Left ventricle myocardium superior (tissue), 1 donor: ENCODE measurements at places on chromosomes 11 and 22. TPM values are rescaled to one million over a fixed set of nuclear protein-coding genes. Genes with fewer than 3 reads are reported as not detected.

DNA sequence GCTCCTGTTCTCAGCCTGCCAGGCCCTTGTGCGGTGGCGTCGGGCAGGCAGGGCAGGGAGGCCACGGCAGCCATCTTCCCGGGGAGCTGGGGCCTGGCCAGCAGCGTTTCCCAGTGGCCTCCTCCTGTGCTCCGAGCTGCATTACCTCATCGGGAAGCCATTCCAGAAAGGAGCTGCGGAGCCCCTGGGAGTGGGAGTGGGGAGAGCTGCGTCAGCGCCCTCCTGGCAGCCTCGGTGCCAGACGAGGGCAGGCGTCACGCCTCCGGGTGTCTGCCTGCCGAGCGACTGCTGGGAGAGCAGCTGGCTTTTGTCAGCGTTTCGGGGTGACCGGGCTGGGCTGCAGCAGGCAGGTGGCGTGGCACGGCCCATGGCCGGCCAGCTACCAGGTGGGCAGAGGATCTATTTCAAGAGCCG is 30.9 kb upstream of the WNT7B start:
- peak; percentile 91 for DNase-seq

DNA sequence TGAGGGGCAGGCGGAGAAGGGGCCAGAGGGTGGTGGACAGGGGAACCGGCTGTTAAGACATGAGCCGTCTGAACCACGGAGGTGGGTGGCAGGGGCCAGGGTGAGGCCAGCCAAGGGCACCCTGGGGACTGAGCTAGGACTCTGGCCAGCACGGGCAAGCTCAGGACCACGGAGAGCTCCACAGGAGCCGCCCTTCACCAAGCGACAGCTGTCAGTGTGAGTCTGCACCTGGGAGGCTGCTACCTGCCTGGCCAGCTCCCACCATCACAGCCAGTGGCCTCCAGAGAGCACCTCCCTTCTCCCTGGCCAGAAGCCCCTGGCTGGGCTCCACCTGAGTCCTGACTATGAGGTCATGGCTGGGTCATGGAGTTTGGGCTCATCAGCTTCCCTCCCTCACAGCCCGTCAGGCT is 21.6 kb downstream of the MGAT3 start:
- DNase-seq = peak; percentile 59

DNA sequence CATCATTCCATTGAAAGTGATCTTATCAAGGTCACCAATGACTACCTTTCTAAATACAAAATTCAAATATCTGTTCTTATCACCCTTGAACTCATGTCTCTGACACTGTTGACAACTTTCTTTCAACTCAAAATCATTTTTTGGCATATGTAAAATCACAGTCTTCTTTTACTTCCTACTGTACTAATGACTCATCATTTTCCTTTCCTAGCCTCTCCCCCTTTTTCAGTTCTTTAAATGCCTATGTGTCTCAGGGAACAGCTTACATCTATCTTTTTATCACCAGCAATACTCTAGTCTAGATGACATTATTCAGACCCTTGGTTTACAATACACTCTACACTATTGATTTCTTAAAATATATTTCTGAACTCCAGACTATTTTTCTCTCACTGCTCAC is 2220.7 kb upstream of the RAG2 start:
- DNase-seq = no peak

DNA sequence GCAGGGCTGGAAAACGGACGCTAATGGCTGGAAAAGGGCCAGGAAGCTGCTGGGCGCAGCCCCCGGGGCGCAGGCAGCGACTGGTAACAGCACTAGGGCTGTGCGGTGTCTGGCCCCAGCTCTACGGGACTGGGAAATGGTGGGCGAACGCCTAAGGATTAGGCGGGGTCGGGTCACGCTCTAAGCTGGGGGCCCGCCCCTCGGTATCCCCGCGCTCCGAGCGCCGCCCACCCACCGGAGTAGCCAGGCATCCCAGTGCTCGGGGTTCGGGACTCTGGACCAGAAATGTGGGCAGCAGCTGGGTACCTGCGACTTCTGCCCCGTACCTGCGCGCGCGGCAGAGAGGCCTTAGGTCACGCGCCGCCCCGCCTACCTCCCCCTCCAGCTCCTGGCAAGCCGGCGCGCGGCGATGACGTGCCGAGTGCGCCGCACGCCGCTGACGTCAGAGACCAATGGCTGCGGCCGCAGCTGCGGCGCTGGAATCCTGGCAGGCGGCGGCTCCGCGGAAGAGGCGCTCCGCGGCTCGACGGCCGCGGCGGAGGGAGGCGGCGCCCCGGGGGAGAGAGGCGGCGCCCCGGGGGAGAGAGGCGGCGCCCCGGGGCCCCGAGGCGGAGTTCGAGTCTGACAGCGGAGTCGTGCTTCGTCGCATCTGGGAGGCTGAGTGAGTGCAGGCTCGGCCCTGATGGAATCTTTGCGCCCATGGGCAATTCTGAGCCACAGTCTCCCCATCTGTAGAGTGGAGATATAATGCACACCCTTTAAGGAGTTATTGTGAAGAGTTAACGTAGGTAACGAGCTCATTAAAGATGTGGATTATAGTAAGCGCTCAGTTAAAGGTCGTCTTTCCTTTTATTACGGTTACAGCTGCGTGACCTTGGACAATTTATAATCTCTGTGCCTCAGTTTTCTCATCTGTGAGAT is at the start of the genes HPS4 and SRRD:
Gene HPS4, minus strand, starts transcription at position 345 of the 921 bp plus-strand sequence. CDS start 2,021 bp downstream, outside the sequence.
Gene SRRD, plus strand, starts transcription at position 439 of the 921 bp plus-strand sequence. Its CDS starts 14 bp downstream, at position 453.
- DNase-seq = peak; percentile 95

GRCh38 chr11:75633409-75634066 is 35.3 kb downstream of the MAP6 start:
- no peak for DNase-seq

GRCh38 chr11:32893343-32894148 is 935 bp downstream of the QSER1 start:
- DNase-seq = peak; percentile 67

- no peak for DNase-seq
Observed at GRCh38 chr11:12295943-12296342, 81.4 kb upstream of the PARVA start.

GRCh38 chr22:49862496-49862776 is 8.8 kb downstream of the ZBED4 start:
- no peak for DNase-seq

DNA sequence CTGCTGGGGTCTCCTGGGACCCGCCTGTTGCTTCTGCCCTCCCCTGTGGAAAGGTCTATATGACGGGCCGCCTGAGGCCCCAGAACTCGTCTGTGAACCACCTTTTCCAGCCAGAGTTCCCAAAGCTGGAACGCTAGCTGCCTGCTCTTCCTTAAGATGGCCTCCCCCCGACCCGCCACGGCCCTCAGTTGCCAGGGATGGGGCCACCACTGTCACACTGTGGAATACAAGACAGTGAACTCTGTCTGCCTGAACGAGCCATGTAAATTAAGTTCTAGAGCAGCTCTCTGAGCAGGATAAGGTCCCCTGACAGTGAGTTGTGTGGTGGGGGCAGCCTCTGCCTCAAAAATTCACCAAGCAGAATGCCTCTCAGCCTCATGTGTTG is 10.3 kb downstream of the CHADL start:
- no peak for DNase-seq

The CCDC15 gene
- 0.25 TPM for total RNA-seq

The MPEG1 gene
- 13.6 TPM for total RNA-seq

The TMEM218 gene
- 7.9 TPM for total RNA-seq

The TRIM49 gene
- not detected for total RNA-seq

The MS4A4E gene
- 0.79 TPM for total RNA-seq

The CWF19L2 gene
- total RNA-seq = 9.5 TPM

The BIK gene
- total RNA-seq = not detected
